Activated T-cell treated with anti-CD3 and anti-CD28 coated beads, Interleukin-2, amount 50 U/mL, for 48 hours (primary cell): ENCODE measurements at places on chromosomes 12 and 14.

- DNase-seq, result no peak
These were observed 142.7 kb downstream of the TTLL5 start for GRCh38 chr14:75803765-75804164.

- DNase-seq, result no peak
These were observed 218.9 kb upstream of the TMTC1 start for GRCh38 chr12:30002677-30003076.

DNA sequence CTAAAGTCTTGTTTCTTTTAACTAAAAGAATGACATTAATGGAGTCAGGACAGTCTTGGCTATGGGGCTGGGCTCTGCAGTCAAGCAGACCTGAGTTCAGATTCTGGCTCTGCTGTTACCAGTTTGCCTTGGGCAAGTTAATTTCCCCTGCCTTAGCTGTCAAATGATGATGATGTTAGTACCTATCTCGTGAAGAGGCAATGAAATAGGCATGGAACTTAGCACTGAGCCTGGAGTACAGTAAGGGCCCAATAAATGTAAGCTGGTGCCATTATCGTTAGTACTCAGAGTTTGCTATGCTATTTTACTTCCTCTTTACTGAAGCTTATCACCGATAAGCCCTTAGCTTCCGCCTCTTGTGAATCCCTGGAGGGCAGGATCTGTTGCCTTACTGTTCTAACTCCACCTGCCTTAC lies 8.5 kb downstream of the FBXW8 start:
- DNase-seq, result no peak

GRCh38 chr14:104048758-104049507 lies 36.6 kb upstream of the ASPG start:
- no peak for DNase-seq

- DNase-seq, result no peak
These were observed 86.6 kb downstream of the BORCS5 start for GRCh38 chr12:12443431-12443878.

- no peak for DNase-seq
These were observed 140.6 kb downstream of the EGLN3 start for GRCh38 chr14:33810308-33810707.

DNA sequence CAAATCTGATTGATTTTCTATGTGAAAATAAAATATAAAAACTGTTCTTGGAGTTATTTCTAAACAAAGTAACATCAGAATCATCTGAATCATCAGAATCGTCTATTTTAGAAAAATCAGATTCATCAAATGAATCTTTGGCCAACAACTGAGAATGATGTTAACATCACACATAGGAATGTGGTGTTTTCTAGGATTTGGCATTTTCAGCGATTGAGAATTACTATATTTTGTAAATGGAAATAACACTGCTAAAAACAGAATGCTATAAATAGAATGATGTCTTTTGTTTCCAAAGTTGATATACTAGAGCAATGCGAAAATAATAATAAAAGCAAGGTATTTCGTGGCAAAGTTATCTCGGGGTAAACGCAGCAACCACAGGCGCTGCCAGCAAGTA lies 73.9 kb upstream of the EVL start:
- no peak for DNase-seq

- no peak for DNase-seq
These were observed 457.4 kb upstream of the ATP2B1 start for GRCh38 chr12:90166012-90166411.

GRCh38 chr14:68564191-68564825 lies 228.6 kb downstream of the ZFP36L1 start:
- no peak for DNase-seq

DNA sequence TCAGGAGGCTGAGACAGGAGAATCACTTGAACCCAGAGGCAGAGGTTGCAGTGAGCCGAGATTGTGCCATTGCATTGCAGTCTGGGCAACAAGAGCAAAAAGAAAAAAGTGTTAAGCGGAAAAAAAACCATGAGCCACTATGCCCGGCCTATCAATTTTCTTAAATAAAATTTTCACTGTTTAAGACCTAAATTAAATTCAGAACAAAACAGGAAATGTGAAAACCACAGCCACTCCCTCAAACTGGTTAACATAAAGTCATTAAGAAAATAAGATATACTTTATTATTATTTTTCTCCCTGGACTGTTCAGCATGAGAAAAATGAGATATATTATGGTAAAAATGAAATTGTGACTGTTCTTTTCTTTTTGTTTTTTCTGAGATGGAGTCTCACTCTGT lies 44.6 kb upstream of the GCH1 start:
- no peak for DNase-seq

GRCh38 chr12:110102255-110102654 lies 21.9 kb upstream of the IFT81 start:
- DNase-seq, result peak; percentile 68

DNA sequence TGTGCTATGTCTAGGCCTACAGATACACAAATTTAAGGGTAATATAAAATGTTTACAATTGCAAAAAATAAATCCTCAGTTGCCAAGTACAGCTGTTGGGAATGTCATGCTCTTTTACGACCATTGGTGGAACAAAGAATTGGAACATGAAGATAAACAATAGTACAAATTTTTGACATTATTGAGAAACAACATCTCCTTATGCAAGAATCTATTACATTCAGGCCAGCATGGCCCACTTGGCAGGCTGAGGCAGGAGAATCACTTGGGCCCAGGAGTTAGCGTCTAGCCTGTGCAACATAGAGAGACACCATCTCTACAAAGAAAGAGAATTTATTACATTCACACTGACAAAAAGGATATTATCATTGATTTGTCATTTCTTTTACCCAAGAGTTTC lies 135.9 kb upstream of the NTF3 start:
- DNase-seq, result no peak

- DNase-seq, result no peak
These were observed 210.9 kb upstream of the FKBP4 start for GRCh38 chr12:2583642-2584401.

- DNase-seq, result no peak
These were observed 233.6 kb downstream of the MED13L start for GRCh38 chr12:116043659-116044535.

DNA sequence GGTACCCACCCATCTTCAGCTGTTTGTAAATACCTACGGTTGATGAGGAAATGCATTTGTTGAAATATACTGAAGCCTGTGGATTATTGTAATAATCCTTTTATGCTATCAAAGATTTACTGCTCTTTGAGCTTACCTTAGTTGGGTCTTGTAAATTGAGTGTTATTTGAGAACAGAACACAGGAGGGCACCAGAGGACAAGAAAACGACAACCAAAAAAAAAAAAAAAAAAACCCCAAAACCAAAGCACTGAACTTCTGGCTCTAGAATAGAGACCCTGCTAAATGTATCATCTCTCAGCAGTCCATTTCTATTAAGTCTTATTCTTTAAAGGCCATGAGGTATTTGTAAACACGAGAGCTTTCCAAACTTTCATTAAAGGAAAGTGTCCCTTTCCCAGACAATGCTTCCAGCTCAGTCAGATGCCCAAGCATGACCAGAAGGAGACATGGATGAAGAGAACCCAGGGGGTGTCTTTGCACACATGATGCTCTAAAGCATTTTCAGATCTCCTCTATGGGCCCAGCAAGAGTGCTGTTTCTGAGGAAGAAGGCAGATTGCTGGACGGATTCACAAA lies 763.9 kb downstream of the NRXN3 start:
- DNase-seq, result no peak

- no peak for DNase-seq
These were observed 6.5 kb downstream of the C12orf43 start for GRCh38 chr12:121009741-121010140.

DNA sequence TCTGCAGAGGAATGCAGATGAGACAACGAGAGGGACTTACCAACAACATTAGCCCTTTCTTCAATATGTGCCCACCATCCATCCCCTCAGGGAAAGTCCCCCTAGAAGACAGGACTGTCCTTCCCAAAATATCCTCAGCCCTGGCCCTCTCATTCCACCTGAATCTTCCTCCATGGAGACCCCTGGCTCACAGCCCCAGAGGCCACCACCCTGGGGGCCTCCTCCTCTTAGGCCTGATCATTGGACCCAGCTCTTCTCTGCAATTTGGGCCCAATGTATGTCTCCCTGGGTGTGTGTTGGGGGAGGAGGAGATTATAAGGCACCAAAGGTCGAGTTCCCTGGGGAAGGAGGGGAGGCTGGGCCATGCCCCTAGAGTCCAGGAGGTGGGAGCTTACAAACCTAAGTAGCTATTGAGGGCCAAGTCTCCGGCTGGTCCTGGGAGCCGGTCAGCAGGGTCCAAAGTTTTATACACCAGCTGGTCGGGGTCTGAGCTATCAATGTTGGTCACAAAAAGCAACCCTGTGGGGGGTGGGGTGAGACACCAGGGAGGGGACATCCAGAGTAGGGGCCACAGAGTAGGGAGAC lies 8.1 kb downstream of the ITGA7 start:
- no peak for DNase-seq

- DNase-seq, result no peak
These were observed 14.8 kb downstream of the LDHB start for GRCh38 chr12:21642707-21643389.

- DNase-seq, result no peak
These were observed at the start of gene TMEM253 for GRCh38 chr14:21100931-21101330. TSS of gene TMEM253 (plus strand) at chr14:21101066. CDS start at chr14:21101344, 278 bp downstream.

DNA sequence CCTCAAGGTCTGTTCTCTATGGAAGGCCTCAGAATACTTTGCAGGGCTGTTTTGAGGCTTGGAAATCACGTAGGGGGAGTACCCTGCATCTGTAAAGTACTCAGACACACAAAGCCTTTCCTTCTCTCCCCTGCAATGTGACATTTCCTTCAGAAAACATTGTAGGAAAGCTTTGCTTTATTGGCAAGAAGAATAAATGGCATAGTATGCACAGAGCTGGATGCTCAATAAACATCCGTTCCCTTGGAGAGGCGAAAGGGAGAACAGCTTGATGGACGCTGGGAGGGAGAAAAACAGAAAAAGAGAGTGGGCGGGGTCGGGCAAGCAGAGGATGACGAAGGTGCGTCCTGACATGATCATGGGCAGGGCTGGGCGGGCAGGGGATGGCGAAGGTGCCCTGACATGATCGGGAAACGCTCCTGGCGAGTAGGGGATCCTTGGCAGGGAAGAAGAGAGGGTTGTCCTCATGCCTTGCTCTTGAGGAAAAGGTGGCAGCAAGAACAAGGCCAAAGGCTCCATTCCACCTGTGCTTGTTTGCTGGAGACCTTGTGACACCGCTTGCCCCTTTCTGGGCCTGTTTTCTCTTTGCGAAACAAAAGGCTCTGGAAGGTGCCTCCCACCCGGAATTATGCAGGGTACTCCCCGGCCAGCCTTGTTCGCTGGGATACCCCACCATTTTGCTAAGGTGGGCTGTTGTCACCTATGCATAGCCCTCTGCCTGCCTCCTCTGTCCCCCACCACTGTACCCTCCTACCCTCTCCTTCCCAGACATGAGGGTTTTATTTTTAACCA lies 21.1 kb downstream of the IRF2BPL start:
- no peak for DNase-seq

- no peak for DNase-seq
These were observed 100.5 kb downstream of the ALG10B start for GRCh38 chr12:38417101-38417500.

DNA sequence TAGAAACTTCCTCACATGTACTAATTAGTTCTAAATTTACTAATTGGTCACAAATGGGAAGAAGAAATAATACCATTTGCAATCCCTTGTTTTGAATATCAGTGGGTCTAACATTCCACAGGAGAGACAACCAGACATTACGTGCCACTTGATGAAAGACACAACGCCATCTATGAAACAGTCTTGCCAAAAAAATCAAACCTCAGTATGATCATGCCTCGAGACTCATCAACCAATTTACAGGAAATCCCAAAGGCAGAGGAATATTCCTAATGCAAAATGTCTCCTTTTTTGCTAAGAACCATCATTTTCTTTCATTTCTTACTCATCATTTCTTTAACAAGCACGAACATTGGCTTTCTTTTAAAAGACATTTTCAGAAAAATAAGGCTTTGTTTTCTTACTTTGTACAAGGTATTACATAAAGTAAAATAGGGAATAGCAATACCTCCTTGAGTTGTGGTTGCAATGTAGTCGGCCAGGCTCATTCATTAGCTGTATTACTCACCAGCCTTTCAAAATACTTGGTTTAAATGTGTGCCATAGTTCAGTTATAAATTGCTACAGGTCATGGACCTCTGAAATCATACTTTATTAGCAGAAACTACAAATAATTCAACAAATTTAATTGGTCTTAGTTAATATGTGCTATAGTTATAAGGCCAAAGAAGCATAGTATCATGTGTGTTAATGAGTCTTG lies 436.2 kb upstream of the FLRT2 start:
- DNase-seq, result no peak

DNA sequence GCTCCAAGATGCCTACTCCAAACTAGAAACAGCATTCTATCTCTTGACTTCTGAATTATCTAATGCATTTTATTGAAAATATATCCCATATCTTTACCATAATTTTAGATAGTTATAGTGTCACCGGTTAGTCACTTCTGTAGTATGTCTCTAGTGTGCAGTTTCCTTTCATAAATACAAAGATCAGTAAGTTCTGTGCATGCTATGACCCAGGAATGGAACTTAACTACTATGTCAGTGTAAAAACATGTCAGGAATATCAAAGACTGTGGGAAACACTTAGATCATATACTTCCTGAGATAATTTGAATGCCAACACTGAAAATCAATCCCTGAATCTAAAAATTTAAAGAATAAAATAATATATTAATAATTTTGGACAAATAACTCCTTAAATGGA lies 237.6 kb downstream of the ATXN7L3B start:
- DNase-seq, result no peak

DNA sequence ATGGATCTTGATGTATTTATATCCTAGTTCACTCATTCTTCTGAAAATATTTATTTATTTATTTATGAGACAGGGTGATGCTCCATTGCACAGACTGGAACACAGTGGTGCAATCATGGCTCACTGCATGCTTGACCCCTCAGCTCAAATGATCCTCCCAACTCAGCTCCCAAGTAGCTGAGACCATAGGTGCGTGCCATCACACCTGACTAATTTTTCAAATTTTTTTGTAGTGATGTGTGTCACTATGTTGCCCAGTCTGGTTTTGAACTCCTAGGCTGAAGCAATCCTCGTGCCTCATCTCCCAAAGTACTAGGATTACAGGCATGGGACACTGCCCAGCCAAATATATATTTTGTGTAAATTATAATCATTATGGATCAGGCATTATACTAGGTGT lies 595.6 kb upstream of the ATP2B1 start:
- no peak for DNase-seq

DNA sequence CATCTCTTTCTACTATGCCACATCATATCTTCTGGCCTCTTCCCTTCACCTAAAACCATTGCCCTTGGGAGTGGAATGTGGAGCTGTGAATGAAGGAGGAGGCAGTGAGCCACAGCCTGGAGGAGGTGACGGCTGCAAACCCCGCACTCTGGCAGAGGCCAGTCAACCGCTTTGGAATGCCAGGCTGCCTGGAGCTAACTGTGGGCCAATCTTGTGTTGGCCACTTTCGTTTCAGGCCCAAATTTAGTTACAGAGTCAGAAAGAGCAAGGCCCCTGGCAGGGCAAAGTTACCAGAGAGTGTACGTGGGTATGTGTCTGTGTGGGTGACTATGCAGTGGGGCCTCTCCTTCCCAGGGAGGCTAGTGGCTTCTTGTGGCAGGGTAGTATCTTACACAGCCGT lies 40.1 kb downstream of the CACNA1C start:
- no peak for DNase-seq

GRCh38 chr14:66137081-66137480 lies 349.1 kb upstream of the CCDC196 start:
- no peak for DNase-seq

GRCh38 chr12:5022025-5022424 lies 21.7 kb upstream of the KCNA5 start:
- DNase-seq, result no peak
